Smooth muscle cell of the umbilical artery (primary cell): ENCODE measurements at places on chromosomes 1 and 21. TPM values are rescaled to one million over a fixed set of nuclear protein-coding genes. Genes with fewer than 3 reads are reported as not detected.

CDA gene
- 0.92 TPM in 1 of 2 replicates, not detected in the other for total RNA-seq

ORC1 gene
- 0.59 and 3.2 TPM in 2 replicates for total RNA-seq

SPRR2G gene
- not detected in 2 replicates for total RNA-seq

AJAP1 gene
- total RNA-seq: not detected in 2 replicates

AGRN gene
- total RNA-seq: 96.2 and 197 TPM in 2 replicates

S100A2 gene
- total RNA-seq: 0.59 and 1.4 TPM in 2 replicates

CATSPERE gene
- 0.30 and 0.51 TPM in 2 replicates for total RNA-seq

E2F2 gene
- total RNA-seq: under 0.01 and 0.46 TPM in 2 replicates

OR2M3 gene
- total RNA-seq: not detected in 2 replicates

KRTAP7-1 gene
- not detected in 2 replicates for total RNA-seq

SIM2 gene
- total RNA-seq: 0.05 TPM in 1 of 2 replicates, not detected in the other

OR2T11 gene
- total RNA-seq: not detected in 2 replicates

KIF1B gene
- 32.7 and 52.7 TPM in 2 replicates for total RNA-seq

PCBP3 gene
- total RNA-seq: 0.05 and 0.30 TPM in 2 replicates

CCDC181 gene
- 0.59 and 1.4 TPM in 2 replicates for total RNA-seq

SPRR5 gene
- not detected in 2 replicates for total RNA-seq

FLG2 gene
- not detected in 2 replicates for total RNA-seq

ACBD3 gene
- 90.9 and 108 TPM in 2 replicates for total RNA-seq

C4BPA gene
- total RNA-seq: not detected in 2 replicates

ANKRD34A gene
- total RNA-seq: under 0.01 and 1.2 TPM in 2 replicates

GUCA2A gene
- not detected in 2 replicates for total RNA-seq

FAM177B gene
- not detected in 2 replicates for total RNA-seq

CTSS gene
- total RNA-seq: 2.2 and 4.2 TPM in 2 replicates

NTNG1 gene
- total RNA-seq: 0.30 and 2.2 TPM in 2 replicates

NTMT2 gene
- total RNA-seq: not detected in 2 replicates

APOBEC4 gene
- not detected in 2 replicates for total RNA-seq

ZNHIT6 gene
- total RNA-seq: 10.7 and 15.9 TPM in 2 replicates

GPR137B gene
- 14.3 and 14.8 TPM in 2 replicates for total RNA-seq

CFH gene
- total RNA-seq: 175 and 259 TPM in 2 replicates

SDCCAG8 gene
- 68.9 and 97.9 TPM in 2 replicates for total RNA-seq

TRAF5 gene
- total RNA-seq: 24.3 and 27.5 TPM in 2 replicates

FMO4 gene
- total RNA-seq: 0.42 and 0.89 TPM in 2 replicates

TUFT1 gene
- total RNA-seq: 11.6 and 16.8 TPM in 2 replicates

LDLRAP1 gene
- total RNA-seq: 20.5 and 28.1 TPM in 2 replicates

ERICH3 gene
- total RNA-seq: 0.05 TPM in 1 of 2 replicates, not detected in the other

OR2G6 gene
- not detected in 2 replicates for total RNA-seq

GRIK1 gene
- total RNA-seq: not detected in 2 replicates

SLC50A1 gene
- 18.9 and 30.6 TPM in 2 replicates for total RNA-seq

UBE2J2 gene
- total RNA-seq: 33.9 and 43.6 TPM in 2 replicates

PODN gene
- total RNA-seq: 0.37 and 1.5 TPM in 2 replicates

HMGCS2 gene
- not detected in 2 replicates for total RNA-seq

TTLL7 gene
- total RNA-seq: 36.8 and 38.6 TPM in 2 replicates

TMCC2 gene
- total RNA-seq: 4.5 and 6.8 TPM in 2 replicates

CFAP107 gene
- not detected in 2 replicates for total RNA-seq

RUNX1 gene
- total RNA-seq: 49.0 and 54.0 TPM in 2 replicates

HPDL gene
- 0.59 and 1.4 TPM in 2 replicates for total RNA-seq

DBT gene
- total RNA-seq: 7.7 and 10.4 TPM in 2 replicates
